ENCODE measurements at places on chromosomes 7 and 10.

DNA sequence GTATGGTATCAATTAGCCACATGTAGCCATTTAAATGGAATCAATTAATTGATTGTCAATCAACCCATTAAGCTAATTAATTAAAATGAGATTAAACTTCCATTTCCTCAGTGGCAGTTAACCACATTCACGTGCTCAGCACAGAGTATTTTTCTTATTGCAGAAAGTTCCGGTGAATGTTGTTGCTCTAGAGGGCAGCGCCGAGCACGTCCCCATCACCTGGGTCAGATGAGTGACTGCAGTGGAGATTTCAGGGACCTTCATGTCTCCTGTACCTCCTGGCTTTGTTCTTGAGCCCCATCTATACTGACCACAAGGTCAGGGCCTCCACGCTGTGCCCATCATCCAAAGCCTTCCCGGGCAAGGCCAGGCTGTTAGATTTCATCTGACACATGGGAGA, 168.8 kb upstream of the MKI67 start:
- no peak for DNase-seq

GRCh38 chr7:43824963-43825362, 44.4 kb downstream of the MRPS24 start:
- no peak for DNase-seq

GRCh38 chr7:42237811-42238541, 967 bp upstream of the GLI3 start:
- no peak for DNase-seq

DNA sequence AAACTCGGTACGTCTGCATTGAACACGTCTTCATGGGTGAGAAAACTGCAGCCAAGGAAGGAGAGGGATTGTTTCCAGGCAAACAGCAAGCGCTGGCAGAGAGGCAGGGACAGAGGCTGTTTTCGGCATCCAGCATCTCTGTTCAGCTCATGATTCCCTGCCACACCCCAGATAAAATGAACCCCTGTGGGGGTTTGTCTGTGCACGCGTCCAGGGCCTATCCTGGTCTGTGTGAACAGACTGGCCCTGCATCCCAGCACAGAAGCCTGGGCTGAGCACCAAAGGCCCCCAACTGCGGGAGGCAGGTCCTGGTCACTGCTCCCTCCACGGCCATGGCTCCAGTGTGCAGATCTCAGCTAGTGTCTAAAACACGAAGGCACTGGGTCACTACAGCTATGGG, 83.3 kb upstream of the FAM20C start:
- no peak for DNase-seq

DNA sequence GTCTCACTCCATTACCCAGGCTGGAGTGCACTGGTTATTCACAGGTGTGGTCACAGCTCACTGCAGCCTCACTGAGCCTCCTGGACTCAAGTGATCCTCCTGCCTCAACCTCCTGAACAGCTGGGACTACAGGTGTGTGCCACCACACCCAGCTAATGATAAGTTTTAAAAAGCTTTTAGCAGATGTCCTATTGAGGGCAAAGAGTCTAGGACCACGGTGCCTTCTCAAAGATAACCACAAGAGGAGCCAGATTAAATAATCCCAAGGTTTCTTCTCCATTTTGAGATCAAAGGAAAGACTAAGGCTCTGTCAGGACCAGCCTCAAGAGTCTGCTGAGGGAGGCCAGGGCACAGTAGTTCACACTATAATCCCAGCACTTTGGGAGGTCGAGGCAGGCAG, 4.7 kb downstream of the ATP5MF start:
- no peak for DNase-seq

GRCh38 chr7:17682586-17682985, 257.7 kb downstream of the SNX13 start:
- no peak for DNase-seq

DNA sequence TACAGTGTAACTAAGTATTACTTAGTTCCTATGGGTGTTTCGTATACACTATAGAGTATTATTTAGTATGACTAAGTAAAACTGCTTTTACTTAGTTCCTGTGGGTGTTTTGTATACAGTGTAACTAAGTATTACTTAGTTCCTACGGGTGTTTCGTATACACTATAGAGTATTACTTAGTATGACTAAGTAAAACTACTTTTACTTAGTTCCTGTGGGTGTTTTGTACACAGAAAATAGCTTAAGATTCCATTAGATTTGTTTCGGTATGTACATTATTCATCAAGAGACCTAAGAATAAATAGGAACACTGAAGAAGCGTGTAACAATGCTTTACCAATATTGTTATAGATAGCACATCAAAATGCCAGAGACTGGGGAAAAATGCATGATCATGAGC, 25.0 kb downstream of the IGF2BP3 start:
- no peak for DNase-seq

DNA sequence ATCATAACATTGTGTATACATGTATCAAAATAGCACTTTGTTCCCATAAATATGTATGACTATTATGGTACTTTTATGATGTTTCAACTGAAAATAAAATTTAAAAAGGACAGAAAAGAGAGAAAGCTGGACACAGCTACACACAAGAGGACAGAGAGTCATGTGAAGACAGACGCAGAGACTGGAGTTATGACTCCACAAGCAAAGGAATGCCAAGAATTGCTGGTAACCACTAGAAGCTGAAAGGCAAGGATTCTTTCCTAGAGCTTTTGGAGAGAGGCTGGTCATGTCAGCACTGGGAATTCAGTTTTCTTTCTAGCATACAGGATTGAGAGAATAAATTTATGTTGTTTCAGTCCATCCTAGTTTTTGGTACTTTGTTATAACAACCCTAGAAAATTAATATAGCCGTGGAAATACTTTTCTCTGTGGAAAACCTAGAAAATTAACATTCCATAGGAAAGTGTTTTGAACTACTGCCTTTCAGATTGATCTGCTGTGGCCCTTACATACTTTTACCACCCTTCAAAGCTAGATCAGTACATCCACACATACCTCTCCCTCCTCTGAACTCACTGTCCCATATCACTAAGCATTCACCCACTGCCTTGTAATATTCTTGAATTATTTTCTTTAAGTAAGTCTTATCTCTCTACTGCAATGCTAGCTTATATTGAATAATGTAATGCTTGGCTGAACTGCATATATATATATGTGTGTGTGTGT, 575.3 kb downstream of the IPMK start:
- DNase-seq = no peak

- no peak for DNase-seq
These were observed 35.4 kb downstream of the CYTH3 start for GRCh38 chr7:6237011-6237410.

DNA sequence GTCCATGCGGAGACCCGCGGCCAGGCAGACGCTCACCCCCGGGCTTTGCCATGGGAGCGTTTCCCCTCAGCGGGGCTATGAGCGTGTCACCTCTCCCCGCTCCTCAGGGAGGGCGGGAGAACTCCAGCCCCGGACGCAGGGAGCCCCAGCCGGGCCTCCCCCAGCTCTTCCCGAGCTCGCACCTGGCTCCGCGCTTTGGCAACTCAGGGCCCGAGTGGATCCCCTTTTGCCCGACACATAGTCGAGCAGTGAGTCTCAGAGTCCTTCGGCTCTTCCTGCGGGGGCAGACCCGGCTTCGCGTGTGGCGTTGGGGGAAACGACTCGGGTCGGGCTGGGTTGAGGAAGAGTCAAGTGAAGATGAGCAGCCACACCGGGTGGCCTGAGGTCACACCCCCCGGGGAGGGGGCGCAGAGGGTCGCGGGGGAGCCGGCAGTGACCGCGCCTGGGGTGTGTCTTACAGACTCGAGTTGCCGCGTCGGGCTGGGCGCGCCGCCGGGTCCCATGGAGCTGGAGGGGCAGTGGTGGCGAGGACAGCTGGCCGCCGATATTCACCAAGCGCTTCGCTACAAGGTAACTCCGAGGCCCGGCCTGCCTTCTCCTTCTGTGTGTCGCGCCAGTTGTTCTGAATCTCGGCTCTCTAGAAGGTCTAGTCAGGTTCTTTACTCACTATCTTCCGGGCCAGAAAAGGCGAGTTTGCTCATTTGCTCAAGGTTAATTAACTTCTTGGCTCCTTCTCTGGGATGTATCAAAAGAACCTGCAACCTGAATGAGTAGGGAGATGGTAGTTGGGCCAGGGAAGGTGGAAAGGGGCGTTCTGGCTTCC, 721 bp downstream of the CCNJ start:
- peak; percentile 48 for DNase-seq

DNA sequence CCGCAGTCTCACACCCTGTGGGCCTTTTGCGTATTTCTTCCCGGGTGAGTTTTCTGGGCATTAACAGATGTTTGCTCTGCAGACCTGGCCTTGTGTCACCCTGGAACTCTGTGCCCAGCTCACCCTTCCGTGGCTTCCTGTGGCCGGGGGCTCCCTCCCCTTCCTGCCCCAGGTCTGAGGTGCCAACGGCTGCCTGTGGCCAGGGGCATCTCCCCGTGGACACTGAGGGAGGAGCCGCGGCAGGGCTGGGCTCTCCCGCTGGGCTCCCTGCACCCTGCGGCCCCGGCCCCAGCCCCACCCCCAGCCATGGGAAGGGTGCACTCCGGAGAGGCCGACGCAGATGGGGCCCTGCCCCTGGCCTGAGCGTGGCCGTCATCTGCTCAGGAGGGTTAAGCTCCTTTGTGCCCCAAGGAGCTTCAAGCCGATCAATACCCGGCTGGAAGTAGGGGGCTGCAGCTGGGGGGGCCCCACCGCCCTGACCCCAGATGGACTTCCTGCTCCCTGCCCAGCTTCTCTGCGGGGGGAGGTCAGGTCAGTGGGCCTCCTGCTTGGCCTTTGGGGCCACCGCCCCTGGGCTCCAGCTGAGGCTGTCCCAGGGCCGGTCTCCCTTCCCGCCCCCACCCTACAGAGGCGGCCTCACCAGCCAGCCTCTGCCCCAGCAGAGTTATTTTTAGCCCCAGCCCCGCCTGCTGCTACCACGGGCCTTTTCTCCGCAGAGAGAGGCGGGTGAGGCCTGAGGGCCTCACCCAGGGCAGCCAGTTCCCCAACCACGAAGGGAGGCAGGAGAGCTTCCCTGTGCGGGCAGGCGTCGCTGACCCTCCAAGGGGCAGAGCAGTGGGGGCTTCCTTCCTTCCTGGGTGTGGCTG, 24.2 kb downstream of the PWWP2B start:
- DNase-seq = peak; percentile 68

GRCh38 chr7:47483604-47484273, 98.2 kb downstream of the TNS3 start:
- no peak for DNase-seq

DNA sequence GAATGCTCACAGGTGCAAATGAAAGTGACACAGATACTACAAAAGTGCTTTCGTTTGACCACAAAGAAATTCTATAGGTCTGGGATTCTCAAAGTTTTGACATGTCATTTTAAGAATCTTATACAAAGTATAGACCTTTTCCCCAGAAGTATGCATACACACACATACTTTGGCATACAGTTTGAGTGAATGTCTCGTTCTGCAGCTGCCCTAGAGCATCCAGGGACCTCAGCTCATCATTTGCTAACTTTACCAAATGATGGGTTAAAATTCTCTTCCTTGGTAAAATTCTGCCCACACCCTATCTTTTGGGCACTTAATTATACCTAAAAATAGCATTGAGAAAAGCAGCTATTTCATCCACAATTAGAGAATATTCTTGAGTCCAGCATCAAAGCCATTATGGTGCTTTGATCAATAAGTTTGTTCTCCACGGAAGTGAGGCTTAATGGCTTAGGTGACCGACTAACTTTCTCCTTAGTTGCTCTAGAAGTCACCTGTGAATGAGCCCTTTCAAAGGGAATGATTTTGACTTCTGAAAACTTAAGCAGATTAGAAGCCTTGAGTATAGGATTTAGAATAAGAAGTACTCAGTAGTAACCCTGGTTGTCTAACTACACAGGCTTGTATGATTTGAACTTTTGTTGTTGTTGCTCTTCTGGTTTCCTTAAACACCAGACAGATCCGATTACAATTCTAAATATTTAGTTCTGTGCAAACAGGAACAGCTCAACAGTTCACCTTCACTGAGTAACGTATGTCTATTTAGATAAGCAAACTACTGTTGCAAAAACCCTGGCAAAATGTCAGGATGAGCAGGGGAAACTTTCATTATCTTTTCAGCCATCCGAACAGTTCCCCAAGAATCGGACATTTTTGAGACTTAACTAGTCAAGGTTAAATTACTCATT, 70.6 kb downstream of the CNNM2 start:
- no peak for DNase-seq

DNA sequence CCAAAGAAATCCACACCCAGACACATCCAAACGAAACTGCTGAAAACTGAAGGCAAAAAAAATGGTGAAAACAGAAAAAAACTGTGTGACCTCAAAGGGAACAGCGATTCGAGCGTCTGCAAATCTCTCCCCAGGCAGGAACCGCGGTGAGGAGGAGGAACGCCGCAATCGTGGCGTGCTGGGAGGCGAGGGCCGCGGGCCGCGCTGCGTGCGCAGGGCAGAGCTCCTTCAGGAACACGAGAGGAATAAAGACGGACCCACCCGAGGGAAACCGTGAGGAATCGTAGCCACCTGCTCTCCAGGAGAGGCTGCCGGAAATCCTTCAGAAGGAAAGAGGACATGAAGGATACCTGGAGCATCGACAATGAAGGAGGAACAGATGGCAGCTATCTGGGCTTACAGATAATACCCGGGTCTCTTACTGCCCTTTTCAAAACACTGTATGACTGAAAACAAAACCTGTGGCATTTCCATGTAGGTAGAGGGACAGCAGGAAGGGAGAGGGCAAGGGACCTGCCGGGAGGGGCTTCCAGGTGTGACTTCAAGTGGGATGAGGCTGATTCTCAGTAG, 266.0 kb downstream of the MAD1L1 start:
- DNase-seq = peak; percentile 59

DNA sequence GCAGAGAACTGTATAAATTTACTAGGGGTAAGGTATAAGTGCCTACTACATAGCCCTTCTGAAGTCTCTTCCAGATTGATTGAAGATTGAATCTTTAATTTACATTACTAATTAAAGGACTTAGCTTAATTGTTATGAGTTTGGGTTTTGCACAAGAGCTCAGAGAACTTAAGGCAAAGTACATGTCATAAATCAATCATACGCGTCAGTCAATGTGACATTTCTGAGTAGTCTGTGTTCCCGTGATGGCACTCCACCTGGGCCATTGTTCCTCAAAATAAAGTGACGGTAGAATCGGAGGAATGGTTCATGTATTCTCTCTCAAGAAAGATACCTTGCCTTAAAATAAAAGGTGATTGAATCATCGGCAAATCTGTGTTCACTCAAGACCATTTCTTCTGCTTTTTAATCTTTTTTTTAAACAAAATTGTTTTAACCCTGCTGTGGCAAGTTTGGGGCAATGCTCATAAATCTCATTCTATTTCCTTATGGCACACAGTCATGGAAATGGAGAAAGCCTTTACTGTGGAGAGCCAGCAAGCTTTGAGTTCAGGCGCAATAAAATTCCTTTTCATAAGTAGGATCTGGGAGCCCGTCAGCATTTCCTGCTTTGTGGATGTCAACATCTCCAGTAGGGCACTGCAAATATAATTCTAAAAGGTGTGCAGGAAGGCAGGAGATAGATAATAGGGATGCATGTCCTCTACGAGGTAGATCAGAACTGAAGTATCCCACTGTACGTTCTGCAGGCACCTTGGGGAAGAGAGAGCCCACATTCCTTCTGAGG, 427.4 kb downstream of the GATA3 start:
- DNase-seq = no peak

DNA sequence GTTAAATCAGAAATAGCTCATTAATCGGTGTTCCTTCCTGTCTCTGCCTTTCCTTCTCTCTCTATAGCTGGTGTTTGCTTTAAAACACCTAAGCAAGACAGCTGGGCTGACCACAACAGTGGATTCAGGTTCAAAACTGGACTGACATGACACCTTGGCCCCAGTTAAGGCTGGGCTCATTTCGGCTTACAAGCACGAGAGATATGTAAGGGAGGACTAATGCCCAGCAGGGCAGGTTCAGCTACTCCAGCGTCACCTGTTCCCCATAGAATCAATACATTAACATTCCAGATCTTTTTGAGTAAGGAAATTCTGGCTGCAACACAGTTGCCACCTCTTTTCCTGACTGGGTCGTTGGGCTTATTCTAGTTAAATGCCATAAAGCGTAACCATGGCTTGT, 323.0 kb upstream of the AOAH start:
- DNase-seq = no peak
